ENCODE measurements at places on chromosomes 4 and X.

- DNase-seq = peak; percentile 1
Observed at GRCh38 chr4:63583007-63583406, 826.2 kb downstream of the TECRL start.

DNA sequence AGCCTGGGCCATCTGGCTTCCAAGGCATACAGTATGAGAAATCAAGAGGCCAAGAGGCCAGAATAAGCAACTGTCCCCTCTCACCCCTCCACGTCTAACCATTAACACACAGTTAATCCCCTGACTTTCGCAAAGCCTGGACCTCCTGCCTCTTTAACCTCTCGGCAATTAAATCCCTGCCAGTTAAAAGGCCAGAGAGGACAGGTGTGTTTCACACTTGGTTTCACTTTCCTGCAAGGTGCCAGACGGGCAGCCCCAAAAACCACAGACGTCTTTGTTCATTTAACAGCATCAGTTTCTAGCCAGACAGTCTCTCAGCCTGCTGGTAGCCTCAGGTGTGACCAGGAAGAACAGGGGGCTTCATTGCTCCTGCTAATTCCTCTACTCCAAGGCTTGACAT is 91.1 kb upstream of the KIT start:
- peak; percentile 90 for DNase-seq

DNA sequence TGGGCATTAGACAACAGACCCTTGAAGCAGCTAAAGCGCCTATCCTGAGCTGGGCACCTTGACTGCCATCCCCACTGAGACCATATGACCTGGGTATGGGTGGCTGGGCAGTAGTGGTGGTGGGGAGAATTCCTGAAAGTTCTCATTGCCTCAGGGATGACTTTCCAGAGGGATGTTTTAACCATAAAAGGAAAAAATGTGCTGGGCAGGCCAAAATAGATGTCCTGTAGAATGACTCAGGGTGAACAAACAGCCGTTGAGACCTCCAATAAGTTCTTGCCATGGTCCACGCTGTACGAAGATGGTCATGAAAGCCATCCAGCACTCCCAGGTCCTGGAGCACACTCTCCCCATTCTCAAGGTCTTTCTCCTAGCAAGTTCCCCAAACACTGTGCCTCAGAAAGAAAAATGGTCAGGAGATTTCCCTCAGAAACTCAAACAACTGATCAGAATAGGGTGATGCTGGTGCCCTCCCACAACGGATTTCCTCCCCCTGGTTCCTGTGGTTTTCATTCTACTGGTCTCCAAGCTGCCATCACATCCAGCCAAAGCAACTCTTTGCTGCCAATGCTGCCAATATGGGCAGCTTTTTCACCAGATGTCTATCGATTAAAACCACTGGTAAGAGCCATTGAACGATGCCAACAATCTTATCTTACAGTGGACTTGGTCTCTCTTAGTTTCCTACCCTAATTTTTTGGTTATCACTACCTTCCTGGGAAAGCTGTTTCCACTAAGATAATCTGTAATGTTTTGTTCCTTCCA is 11.2 kb downstream of the CDKN2AIP start:
- DNase-seq = no peak

- no peak for DNase-seq
Observed at GRCh38 chrX:84357296-84357695, 145.0 kb downstream of the HDX start.

DNA sequence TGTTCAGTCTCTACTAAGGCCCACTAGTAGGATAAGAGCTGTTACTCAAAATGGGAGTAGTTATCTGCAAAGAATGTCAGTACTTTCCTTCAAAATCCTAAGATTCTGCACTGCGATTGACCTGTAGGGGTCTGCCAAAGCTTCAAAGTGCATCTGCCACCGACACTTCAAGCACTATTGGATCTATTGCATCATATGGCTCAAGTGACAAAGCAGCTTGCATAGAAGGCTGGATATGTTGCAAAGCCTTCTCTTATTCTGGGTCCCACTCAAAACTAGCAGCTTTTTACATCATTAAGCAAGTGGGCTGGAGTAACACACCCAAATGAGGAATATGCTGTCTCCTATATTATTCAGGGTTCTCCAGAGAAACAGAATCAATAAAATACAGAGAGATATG is 115.4 kb upstream of the EMCN start:
- peak; percentile 50 for DNase-seq

DNA sequence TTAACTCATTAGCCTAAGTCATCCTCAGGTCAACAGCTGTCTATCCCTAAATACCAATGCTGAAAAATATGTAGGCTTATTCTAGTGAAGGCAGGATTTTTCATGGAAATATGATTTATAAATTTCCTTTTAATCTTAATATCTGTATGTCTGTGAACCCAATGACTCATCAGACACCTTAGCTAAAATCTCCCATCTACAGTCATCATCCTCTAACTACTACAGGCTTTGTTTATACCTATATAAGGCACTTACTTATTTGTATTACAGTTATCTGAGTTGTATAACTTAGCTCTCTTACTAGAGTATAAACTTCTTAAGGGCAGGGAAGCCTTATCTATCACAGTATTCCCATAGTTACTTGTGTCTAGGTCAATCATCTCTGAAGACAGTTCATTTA is 24.2 kb downstream of the AMMECR1 start:
- no peak for DNase-seq

All from NCI-H524 (cell line).